ENCODE measurements at places on chromosomes 1 and 21.

DNA sequence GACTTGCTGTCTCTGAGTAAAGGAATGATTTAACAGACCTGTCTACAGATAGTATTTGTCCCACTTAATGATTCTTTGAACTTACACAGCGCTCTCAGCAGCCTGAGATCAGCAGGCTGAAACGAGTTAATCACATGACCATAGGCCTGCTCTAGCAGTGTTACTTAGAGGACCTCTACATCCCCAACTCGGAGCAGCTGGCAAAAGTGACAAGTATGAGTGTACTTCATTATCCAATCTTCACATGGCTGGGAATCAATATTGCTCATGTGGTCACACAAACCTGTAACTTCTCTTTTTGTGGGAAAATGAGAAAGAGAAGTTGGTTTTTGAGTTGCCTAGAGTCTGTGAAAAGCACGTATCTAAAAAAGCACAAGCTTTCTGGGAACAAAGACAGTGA, 11.4 kb upstream of the ATP13A2 start:
- DNase-seq, result no peak

DNA sequence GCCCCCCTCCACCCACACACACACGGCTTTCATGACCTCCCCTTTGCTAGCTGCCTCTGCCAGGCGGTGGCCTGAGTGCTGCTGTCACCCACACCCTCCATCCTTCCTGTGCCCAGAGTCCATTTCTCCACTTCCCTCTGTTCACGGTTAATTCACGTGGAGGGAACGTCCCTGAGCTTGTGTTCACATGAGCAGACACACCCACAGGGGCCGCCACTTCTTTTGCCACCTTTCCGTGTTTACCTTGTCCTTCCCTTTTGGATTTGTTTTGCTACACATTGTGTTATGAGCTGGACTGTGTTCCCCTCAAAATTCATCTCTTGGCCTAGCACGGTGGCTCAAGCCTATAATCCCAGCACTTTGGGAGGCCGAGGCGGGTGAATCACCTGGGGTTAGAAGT, 128.0 kb downstream of the ETS2 start:
- no peak for DNase-seq

- no peak for DNase-seq
Observed at GRCh38 chr1:209008586-209008985, 574.9 kb upstream of the CAMK1G start.

DNA sequence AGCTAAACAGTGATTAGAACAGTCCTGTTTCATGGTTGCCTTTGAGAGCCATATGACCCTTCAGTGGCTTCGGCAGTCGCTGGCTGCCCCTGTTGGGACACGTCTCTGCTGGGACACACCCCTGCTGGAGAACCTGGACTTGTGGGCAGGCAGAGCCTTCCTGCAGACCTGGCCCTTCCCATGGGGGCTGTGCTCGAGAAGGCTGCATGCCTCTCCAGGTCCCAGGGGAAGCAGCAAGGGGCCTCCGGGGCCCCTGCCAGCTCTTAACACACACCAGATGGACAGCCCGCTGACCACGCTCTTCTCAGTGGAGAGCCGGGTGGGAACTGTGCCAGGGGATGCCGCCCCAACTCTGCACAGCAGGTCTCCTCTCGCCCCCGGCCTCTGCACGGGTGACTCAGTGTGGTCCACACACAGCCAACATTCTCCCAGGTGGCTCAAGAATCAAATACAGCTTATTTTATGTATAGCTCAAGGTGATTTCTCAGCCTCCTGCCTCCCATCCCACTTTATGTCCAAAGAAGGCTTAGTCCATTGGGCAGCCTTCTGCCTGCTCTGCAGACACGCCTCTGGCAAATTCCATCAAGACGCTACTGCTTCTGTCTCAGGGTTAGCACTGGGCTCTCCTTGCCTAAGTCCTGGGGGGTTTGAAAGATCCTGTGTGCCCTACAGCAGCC, 450.8 kb downstream of the KIF26B start:
- no peak for DNase-seq

DNA sequence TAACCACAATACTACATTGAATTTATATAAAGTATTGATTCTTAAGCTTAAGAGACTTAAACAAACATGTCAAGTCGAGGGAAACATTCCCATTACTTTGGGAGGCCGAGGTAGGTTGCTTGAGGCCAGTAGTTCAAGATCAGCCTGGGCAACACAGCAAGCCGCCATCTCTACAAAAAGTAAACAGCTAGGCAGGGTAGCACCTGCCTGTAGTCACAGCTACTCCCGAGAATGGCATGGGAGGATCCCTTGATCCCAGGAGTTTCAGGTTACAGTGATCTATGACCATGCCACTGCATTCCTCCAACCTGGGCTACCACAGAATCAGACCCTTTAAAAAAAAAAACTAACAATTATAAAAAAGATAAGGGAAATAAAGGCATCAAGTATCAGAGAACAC, 50.4 kb downstream of the EIF4G3 start:
- no peak for DNase-seq
